ENCODE measurements at places on chromosomes 4 and X.

- DNase-seq: no peak
Measured at GRCh38 chr4:97662133-97662532, 481.1 kb downstream of the STPG2 start.

GRCh38 chrX:126580877-126581276 is 28.3 kb upstream of the DCAF12L1 start:
- DNase-seq: no peak

DNA sequence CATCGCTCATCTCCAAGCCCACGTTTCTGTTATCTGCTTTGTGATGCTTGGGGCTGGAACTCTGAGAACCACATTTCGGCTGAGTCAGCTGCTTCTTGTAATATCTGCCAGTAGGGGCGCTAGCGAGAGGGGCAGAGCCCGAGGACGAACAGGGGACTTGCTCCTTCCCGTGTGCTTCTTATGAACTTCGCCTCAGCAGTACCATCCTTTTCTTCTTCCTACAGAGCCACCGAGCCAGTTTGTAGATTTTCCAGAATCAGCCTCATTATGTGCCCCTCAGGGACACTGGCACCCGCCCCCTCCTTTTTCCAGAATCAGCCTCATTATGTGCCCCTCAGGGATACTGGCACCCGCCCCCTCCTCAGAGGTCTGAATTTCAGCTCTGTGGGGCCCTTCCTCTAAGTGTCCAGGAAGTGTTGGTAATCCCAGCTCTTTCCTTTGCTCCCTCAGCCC is 441.7 kb upstream of the RASGEF1B start:
- DNase-seq: no peak

DNA sequence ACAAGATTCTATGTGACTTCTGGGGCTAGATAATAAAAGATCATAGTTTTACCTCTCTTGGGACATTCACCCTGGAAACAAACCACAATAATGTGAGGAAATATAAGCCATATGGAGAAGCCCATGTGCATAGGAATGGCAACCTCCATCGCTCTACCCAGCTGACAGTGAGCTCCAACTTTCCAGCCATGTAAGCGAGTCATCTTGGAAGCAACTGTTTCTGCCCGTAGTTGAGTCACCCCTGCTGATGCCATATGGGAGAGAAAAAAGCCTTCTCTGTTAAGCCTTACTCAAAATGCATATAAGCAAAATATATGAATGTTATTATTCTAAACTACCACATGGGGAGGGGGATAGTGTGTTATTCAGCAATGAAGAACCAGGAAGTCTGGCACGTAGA is 31.4 kb upstream of the RELL1 start:
- no peak for DNase-seq

DNA sequence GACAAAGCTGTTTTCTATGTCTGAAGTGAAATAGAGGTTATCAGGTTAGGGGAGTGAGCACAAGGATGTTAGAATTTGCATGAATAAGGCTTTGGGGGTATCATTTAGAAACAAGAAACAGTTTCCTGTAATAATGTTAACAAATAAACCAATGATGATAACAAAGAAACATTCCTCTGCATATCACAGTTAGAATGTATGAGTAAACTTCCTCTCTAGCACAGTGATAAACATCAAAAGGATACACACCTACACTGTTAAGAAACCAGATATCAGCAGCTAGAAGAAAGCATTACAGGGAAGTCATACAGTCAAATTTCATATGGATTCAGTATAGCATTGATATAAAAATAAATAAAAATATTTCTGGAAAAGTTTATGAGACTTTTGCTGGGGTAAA is 340.0 kb upstream of the MAGEB16 start:
- no peak for DNase-seq

- DNase-seq: no peak
Measured at GRCh38 chr4:173464481-173464880, 65.5 kb downstream of the HAND2 start.

GRCh38 chr4:107709916-107710315 is 10.1 kb downstream of the PAPSS1 start:
- no peak for DNase-seq

GRCh38 chrX:26071618-26072017 is 66.5 kb upstream of the MAGEB18 start:
- no peak for DNase-seq

- DNase-seq: no peak
Measured at GRCh38 chr4:5942947-5943346, 50.1 kb upstream of the CRMP1 start.

- no peak for DNase-seq
Measured at GRCh38 chr4:26826721-26827120, 33.9 kb upstream of the STIM2 start.

- no peak for DNase-seq
Measured at GRCh38 chrX:110251526-110251925, 66.4 kb downstream of the AMMECR1 start.

DNA sequence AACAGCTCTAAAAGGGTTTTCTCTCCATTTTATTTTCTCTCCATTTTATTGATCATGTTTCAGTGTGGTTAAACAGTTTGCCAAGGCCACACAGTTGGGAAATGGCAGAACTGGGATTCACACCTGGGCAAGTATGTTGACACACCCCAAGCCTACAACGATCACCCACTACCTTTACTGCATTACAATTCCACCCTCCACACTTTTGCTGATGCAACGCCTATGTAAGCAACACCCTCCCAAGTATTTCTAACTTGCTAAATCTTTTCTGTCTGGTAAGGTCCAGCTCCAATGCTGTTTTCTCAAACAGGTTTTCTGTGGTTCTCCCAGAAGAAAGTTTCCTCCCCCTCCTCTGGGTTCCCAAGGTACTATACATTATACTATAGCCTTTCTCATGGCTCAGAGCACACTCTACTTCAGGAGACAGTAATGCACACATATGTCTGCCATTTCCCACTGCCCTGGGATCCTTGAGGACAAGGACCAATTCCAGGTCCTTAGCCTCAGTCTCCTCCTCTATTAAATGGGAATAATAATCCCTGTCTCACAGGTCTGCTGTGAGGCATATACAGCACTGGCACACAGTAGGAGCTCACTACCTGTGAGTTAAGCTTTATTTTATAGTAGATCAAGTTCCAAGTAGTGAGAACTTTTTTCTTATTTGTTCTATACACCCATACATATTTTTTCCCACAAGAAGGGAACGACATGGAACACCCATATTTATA is 27.9 kb downstream of the IQSEC2 start:
- DNase-seq: no peak

GRCh38 chr4:105130945-105131344 is 15.7 kb upstream of the TET2 start:
- no peak for DNase-seq

DNA sequence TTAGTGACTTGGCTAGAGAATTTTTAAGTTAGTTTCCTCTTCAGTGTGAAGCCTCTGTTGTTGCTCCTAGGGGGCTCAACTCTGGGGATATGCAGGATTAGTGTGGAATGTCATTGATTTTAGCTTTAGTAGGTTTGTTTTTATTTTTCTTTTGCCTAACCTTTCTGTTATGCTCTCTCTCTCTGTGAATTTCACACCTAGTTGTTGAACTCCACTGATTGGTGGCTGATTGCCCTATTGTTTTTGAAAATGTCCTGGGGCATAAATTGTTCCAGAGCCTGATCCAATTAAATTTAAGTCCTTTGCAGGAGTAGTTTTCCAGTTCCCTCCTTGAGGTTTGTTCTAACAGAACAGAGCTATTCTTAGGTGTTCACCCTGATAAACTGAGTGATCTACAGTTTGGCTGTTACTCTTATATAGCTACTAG is 393.3 kb upstream of the CTSO start:
- no peak for DNase-seq

- no peak for DNase-seq
Measured at GRCh38 chr4:126959056-126959745, 673.6 kb upstream of the INTU start.

GRCh38 chr4:1060121-1060520 is 48.7 kb downstream of the FGFRL1 start:
- no peak for DNase-seq

GRCh38 chr4:56907489-56908205 is at the start of gene REST:
Gene REST, plus strand, starts transcription at chr4:56907900. Its CDS starts 2,739 bp downstream, at chr4:56910639.
- peak; percentile 12 for DNase-seq

DNA sequence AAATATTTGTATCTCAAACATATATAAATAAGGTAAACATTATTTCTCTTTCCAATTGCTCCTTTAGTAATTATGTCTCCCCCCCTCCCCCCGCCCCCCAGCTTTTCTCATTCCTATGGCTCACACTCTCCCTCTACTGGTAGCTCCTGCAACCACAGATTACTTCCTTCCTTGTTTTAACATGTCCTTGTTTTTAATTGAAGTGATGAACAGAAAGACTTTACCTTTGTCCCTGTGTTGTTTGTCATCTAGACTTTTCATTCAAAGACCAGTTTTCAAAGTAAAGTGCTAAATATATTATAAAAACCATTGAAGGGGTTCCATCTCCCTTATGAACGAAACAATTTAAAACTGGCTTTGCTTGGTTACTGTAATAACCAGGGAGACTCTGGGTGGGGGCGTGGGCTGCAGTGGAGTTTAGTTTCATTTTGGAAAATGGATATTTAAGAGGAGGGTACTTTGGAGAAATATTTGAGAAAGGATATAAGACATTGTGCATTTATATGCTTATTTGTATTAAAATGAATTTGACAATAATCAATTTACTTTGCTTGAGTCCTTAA is 352.9 kb downstream of the RAPGEF2 start:
- peak; percentile 33 for DNase-seq

DNA sequence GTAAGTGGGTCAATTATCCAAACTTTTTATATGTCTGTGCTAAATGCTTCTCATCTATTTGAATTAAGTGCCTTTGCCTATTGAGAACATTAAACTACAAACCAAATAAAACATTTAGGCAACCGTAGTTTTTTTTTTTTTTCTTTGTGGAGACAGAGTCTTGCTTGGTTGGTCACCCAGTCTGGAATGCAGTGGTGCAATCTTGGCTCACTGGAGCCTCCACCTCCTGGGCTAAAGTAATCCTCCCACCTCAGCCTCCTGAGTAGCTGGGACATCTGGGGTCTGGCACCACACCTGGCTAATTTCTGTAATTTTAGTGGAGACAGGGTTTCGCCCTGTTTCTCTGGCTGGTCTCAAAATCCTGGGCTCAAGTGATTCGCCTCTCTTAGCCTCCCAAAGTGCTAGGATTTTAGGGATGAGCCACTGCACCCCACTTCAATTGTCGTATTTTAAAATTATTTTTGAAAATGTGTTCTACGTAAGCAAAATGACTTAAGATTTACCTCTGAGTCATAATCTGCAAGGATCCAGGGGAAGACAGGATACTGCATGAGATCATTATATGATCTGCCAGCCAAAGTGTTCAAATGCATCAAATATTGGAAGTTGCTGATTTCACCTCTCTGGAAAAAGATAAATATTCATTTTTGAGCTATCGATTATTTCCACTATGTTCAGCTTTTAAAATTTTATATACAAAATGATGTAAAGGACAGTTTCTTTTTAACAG is 125.6 kb downstream of the CDS1 start:
- no peak for DNase-seq

- DNase-seq: no peak
Measured at GRCh38 chrX:68332201-68332731, 101.0 kb downstream of the OPHN1 start.

- no peak for DNase-seq
Measured at GRCh38 chr4:54315561-54316538, 86.8 kb downstream of the PDGFRA start.

DNA sequence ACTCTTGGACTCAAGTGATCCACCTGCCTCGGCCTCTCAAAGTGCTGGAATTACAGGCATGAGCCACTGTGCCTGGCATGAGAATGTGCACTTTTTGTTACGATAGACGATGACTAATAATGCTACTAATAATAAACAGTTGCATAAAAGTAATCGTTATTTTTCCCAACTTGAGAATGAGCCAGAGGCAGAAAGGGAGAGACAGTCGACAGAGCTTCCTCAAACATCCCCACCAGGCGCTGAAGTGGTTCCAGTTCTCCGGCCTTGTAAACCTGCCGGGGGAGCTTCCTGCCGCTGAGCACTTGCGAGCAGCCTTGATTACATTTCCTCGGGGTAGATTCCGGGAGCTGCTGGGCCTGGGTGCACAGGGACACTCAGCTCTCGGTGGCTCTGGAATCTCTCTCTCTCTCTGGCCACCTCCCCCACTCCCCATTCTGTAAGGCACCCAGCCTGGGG is 8.9 kb upstream of the HTRA3 start:
- peak; percentile 16 for DNase-seq

- DNase-seq: no peak
Measured at GRCh38 chr4:86223472-86223871, 136.4 kb downstream of the MAPK10 start.

DNA sequence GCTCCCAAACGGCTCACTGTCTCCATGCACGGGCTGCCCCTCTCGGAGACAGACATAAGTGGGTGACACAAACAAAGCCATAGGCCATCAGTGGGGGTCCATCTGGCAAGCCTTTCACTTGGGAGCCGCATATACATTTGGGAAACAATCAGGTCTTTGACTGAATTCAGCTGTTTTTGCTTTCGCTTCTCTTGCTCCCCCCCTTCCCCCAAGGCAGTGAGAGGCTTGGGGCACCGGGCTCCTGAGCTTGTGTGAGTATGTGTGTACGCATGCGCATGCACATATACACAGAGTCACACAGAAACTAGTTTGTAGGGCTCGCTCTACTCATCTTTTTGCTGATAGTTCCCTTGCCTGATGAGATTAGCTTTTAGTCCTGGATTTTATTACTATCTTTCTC is 284.4 kb downstream of the AFF2 start:
- DNase-seq: no peak

GRCh38 chrX:97446298-97446882 is 562.7 kb downstream of the RPA4 start:
- no peak for DNase-seq

DNA sequence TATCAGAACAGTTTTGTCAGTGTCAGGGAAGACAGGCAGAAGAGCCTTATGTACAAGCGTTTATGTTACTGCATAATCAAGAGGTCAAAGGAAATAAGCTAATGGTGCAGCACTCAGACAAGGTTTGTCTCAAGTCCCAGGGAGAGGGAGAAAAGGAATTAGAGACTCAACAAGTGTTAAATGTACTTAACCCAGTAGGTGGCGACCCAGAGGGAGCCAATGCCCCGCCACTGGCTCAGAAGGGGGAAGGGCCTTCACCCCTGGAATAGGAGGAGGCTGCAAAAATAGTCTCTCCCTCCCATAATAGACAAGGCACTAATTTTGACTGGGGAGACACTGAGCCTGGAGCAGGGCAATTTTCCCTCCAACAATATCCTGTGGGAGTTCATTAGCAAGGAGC is 14.1 kb upstream of the PAPSS1 start:
- DNase-seq: peak; percentile 21

GRCh38 chr4:8287343-8288280 is 18.1 kb downstream of the HTRA3 start:
- DNase-seq: no peak

- no peak for DNase-seq
Measured at GRCh38 chrX:154333837-154334271, 38.3 kb downstream of the TKTL1 start.
